Daoy (cell line): ENCODE measurements at places on chromosomes 4 and X. TPM values are rescaled to one million over a fixed set of nuclear protein-coding genes. Genes with fewer than 3 reads are reported as not detected.

GRCh38 chr4:156182269-156182668 lies 228.6 kb upstream of the CTSO start:
- DNase-seq, result no peak

- DNase-seq, result no peak
These were observed 25.5 kb downstream of the ANAPC4 start for GRCh38 chr4:25402521-25402920.

GRCh38 chr4:162015090-162015489 lies 148.7 kb downstream of the FSTL5 start:
- no peak for DNase-seq

GRCh38 chr4:94348666-94349065 lies 6.0 kb upstream of the HPGDS start:
- DNase-seq, result no peak

DNA sequence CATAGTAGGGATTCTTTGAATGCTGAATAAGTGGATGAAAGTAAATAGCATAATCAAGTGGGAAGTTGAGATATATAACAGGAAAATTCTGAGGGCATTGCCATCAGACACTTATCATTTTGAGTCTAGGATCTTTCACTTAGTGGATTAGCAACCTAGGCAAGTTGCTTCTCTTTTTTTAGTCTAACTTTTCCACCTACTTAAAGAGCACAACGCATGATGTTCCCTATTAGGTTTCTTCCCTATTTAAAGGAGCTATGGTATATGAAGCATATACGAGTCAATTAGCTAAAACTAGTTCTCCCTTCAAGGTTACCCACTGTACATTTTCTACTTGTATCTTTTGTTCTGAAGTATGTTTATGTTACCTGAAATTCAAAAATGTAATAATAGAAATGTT lies 67.1 kb upstream of the HS3ST1 start:
- DNase-seq, result no peak

DNA sequence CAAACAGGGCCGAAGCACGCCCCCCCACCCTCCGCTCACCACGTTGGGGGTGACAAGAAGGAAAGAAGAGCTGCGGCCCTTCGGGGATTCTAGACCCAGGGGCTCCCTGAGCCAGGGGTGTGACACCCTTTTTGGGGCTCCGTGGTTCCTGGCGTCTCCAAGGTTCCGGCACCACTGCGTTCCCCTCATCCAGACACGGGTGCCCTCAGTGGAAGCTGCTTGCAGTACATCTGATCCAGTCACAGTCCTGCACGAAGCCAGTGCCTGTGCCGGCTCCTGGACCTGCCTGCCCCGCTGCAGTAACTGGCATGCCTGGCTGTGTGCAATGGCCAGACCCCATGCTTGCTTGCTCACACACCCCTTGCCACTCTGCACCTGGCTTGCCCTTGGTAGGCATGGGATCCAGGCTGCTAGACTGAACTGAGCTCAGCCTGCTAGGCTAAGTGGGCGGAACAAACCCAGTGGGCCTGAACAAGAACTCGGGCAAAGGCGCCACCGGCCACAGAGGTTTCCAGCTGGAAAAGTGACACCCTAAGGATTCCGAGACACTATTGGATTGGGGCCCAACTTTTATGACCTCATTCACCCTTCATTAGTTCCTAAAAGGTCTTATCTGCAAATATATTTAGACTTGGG lies 420.4 kb upstream of the AGA start:
- no peak for DNase-seq

DNA sequence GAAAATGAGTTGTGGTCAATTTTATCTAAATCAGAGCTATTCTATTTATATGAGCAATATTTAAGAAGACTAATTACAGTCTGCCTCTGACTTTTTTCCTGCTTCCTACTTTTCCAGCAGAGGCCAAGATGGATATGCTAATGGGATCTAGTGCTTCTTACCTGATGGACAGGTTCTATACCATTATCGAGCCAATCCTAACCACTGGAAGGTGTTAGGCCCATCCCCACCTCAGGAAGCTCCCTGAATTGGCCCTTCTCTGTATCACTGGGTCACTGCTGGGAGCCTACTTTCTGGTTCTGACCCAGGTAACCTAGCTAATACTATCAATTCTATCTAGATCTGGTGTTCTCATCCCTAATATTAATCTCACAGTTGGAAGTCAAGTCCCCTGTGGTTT lies 577 bp upstream of the YIPF7 start:
- DNase-seq, result no peak

The PF4V1 gene
- total RNA-seq, result not detected in 2 replicates
